Kasumi-1 (cell line): ENCODE measurements at places on chromosomes 7 and 10.

DNA sequence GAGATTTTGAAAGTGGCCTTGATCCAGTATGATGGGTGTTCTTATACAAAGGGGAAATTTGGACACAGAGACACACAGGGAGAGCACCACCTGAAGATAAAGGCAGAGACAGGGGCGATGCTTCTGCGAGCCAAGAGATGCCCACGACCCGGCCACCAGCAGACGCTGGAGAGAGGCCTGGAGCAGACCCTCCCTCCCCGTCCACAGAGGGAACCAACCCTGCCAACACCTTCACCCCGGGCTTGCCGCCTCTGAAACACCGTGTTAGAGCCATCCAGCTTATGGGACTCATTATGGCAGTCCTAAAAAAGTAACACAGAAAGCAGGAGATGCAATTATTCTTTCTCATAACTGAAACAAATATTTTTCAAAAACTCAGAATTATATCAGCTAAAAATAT lies 303.3 kb upstream of the SHH start:
- DNase-seq: no peak

- no peak for DNase-seq
Measured at GRCh38 chr10:117441361-117441760, 66.1 kb upstream of the PDZD8 start.

DNA sequence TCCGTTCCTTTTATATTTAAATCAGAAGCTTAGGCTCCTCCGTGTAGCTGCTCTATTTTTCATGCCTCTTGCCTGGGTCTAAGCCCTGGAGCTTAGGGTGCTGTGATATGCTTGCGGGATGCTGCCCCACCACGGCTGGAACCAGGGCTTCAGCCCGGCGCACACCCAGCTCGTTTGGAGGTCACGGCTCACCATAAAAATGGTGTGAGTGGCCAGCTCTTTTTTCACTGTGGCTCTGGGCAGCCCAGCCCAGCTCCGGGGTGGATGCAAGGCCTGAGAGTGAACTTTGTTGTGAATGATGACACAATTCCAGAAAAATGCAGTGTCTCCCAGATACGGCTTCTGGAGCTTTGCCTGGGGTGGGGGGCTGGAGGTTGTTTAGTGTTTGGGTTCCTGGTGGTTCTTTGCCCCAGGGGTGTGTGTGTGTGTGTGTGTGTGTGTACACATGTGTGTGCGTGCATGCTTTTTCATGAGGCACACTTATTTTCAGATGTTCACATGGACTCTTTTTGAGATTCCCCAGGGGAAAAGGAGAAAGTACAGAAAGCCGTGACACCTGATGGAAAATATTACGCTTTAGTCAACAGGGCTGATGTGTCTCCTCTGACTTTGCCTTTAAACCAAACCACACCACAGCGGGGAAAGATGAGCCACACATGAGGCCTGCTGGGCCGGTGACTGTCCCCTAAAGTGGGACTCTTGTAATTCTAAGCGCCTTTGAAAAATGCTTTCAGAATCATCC lies 46.2 kb downstream of the GRK5 start:
- no peak for DNase-seq

GRCh38 chr7:129771928-129772479 lies 160.5 kb downstream of the NRF1 start:
- DNase-seq: no peak

DNA sequence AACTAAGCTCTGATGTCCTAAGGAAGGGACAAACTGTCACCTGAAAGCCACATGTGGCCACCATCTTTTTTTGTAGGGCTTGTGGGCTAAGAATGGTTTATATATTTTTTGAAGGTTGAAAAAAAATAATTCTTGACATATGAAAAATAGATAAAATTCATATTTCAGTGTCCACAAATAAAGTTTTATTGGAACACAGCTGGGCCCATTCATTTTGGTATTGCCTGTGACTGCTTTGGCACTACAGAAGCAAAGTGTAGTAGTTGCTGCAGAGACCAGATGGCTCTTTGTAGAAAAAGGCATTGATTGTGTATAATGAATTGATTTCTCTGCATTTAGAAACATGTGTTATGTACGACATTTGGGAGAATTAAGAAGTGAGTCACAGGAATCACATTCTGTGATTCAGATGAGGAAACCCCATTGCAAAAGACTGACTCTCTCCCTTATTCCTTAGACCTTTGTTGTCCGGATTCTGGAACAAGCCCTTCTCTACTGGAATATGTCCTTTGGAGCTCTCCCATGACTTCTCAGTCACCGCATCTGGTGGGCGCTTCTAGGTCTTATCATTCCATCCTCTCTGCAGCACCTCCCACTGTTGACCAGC lies 438.7 kb downstream of the LRMDA start:
- DNase-seq: no peak

- no peak for DNase-seq
Measured at GRCh38 chr10:117619223-117619622, 76.7 kb downstream of the EMX2 start.

GRCh38 chr10:104774234-104774633 lies 133.1 kb downstream of the SORCS3 start:
- DNase-seq: no peak

DNA sequence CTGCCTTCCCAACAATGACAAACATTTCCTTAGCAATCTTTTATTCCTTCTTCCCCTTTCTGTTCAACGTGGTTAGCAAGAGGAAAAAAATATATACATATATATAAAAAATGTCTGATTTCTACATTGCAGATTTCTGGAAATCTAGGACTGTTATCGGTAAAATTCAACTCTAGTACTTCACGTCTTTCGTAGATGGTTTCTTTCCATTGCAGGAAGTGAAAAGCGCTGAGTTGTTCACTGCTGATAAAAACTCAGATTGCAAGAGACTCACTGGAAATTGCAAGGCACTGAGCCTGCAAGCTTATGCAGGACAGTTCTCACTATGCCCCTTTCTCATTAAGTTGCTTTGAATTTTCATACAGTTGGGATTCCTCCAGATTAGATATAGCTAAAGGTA lies 23.9 kb downstream of the KIN start:
- DNase-seq: peak; percentile 59

DNA sequence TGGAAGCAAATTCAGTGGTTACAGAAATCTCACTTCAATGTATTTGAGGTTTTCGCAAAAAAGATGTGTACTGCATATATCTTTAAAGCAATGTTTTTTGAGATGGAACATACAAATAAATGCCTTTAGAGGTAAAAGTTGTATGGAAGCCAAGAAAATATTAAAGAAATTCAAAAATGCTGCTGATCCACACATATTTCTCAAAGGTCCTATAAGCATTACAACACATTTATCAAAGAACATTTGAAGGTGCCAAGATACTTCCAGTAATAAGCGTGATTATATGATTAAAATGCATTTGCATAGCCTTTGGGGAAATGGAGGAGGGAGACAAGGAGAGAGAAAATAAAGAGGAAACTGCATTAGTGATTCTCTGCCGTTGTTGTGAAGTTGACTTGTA lies 260.1 kb downstream of the BICC1 start:
- DNase-seq: no peak

DNA sequence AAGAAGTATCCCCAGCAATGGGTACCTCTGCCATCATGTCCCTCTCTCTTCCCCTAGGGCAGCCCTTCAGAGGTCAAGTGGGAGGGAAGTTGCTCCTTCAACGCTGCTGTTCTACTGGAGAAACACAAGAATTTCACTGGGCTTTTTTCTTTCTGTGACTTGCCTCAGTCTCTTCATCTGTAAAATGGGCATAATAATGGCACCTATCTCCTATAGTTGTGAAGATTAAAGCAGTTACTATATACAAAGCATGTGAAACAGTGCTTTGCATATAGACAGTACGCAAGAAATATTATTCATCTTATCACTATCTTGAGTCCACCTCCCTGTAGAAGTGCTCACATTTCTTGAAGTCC lies 1.6 kb upstream of the NPFFR1 start:
- DNase-seq: no peak

DNA sequence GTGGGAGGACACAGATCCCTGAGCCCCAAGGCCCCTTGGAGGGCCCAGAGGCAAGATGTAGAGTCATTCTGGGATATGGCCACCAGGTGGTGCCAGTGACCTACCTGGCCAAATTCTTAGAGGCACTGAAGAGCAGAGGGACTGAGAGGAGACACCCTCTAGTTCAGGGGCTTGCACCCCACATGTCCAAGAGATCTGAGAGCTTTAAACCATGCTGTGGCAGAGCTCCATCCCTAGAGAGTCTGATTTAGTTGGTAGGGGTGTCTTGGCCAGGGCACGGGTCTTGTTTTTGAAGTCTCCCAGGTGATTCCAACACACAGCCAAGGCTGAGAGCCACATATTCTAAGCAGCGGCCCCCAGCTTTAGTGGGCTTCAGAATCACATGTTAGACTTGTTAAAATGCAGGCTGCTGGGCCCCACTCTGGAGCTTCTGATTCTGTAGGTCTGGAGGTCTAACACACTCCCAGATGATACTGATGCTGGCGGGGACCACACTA lies 52.5 kb downstream of the PRF1 start:
- peak; percentile 80 for DNase-seq

DNA sequence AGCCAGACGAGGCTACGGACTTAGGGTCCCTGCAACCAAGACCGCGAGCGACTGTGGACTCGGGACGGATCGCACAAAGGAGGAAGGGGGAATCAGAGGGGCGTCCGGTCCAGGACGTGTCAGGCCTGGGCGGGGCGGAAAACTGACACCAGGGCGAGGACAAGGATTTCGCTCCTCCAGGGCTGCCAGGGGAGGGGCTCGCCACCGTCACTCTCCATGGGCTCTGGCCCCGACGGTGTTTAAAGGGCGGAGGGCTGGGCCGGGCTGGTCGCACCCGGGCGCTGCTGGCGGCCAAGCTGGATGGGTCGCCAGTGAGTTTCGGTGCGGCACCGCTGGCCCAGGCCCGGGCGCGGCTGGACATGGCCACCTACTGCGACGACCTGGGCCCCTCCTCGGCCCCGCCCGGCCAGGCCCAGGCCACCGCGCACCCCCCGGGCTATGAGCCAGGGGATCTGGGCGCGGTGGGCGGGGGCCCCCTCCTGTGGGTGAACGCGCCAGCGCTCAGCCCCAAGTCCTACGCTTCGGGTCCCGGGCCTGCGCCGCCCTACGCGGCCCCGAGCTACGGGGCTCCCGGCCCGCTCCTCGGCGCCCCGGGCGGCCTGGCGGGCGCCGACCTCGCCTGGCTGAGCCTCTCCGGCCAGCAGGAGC lies at the start of gene FOXI2:
TSS of gene FOXI2 (plus strand) at position 271 of the 648 bp plus-strand sequence. CDS start at position 360, 89 bp downstream.
- DNase-seq: no peak

DNA sequence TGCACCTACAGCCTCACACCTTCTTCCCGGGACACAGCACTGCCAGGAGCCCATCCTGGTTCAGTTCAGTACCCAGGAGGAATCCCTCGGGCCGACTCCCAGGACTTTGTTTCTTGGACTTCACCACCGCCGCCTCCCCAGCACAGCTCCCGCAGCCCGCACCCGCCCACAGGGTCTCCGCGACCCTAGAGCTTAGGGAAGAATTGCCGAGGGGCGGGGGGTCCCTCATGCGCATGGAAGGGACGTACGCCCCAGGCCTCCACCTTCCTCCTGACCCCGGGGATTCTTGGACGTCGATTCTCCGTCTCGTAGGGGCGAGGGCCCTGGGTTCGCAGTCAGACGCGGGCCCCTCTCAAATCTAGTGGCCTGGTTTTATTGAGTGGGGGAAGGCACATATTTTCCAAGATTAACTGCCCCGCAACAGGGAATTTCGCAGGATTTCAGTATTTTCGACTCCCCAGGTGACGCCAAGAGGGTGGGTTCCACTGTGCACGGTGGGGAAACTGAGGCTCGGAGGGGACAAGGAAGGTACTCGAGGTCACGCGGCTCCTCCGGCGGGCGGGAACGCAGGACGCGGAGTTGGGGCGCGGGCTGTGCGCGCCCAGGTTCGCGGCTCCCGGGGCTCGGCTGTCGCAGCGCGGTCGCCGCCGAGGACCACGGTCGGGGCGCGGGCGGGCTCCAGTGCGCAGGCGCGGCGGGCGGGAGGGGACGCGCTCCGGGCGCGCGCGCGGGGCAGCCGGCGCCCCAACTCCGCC lies at the start of gene ADCY1:
TSS of gene ADCY1 (plus strand) at position 708 of the 755 bp plus-strand sequence. CDS start 176 bp downstream, outside the sequence.
- no peak for DNase-seq

DNA sequence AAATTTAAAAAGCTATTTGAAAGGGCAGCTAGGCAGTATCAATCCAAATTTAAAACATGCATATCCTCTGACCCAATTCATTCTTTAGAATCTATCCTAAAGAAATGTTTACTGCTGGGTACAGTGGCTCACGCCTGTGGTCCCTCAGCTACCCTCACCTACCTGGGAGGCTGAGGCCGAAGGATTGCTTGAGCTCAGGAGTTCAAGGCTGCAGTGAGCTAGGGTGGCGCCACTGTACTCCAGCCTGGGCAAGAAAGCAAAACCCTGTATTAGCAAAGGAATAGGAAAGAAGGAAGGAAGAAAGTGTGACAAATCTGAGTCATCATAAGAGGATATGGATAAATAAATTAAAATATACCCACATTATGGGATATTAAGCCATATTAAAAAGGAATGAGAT lies 36.3 kb downstream of the C7orf33 start:
- DNase-seq: peak; percentile 15

DNA sequence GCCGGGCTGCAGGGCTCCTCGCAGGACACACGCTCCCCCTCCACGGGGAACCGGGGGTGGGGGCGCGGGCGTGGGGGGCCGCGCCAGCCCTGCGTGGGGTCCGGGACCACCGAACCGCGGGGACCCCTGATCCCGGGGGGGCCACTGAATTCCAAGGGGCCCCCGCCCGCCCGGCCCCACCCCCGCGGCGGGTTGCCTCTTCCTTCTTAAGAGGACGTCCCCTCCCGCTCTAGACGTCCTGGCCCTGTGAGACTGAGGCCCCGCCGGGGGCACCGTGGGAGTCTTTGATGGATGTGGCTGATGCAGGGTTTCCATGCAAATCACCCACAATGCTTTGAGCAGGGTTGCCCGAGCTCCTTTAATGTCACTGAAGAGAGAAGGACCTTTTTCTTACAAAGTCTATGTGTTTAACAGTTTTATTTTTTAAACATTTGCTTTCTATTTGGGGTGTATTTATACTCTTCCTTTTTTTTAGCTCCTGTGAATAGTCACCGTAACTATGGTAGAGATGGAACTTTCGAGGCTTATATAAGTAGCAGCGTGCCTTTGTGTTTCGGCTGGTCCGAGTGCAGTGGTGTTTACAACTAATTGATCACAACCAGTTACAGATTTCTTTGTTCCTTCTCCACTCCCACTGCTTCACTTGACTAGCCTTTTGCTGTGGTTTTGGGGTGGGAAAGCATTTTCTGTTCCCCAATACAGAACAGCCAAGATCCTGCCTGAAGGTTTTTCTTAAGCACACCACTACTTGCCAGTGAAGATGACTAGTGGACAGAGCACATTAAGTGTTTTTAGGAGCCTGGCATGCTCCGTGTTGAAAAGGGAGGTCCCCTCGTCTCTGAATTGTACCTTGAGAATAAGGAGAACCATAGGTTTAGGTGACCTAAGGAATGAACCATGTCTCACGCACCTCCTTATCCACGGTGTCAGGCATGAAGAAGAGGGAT lies 44.8 kb downstream of the PDIA4 start:
- peak; percentile 64 for DNase-seq

DNA sequence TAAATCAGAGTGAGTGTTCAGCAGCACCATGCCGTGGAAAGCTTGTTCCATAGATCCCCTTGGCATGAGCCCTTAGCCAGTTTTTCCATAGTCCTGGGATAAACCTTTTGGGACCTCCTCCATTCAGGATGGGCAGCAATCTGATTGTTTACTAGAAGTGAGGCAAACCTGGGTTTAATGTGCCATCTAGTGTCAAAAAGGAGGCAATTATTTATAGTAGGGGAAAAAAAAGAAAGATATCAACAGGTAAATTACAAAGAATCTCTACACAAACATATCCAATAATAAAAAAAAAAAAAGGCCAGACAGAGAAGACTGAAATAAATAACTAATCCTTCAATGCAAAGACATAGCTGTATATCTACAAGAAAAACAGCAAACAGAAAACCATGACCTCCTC lies 229.0 kb upstream of the STK17A start:
- DNase-seq: no peak
